Hippocampal formation (tissue), 2 donors: ENCODE measurements at places on chromosomes 1 and 21.

DNA sequence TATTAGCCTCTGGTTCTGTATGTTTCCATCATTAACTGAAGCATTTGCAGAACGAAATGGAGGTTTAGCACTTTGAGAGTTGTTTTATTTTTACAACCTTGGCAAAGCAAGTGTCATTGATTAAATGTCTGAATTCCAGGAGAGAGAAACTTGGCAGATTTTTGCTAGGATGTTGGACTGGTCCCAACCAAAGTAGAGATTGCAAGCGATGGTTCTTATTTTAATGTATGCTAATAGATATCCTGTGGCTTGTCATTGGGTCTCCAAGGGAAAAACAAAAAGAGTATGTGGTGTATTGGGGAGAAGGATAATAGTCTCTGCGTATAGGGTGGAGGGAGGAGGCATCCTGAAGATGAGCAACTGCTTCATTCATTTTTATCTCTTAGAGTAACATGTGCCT lies 457.2 kb upstream of the RUNX1 start:
- no peak for DNase-seq

GRCh38 chr1:89355056-89355455 lies 8.8 kb upstream of the GBP6 start:
- no peak for DNase-seq

DNA sequence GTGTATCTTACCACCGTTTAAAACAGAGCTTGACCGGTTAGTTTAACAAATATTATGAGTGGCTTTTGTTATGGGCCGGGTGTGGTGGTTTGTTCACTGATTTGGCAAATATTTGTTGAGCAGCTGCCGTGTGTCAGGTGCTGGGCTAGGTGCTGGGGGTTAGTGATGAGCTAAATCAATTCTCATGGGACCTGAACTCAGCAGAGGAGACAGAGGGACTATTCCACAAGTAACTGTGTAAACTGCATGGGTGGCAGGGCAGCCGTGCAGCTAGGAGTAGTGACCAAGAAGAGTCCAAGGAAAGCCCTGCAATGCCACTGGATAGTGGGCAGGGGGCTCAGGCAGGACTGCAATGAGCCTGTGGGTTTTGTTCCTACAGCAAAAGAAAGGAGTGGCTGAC lies 11.2 kb upstream of the C2CD2 start:
- no peak for DNase-seq

- DNase-seq: no peak
These were observed 4.2 kb upstream of the ANGPTL7 start for GRCh38 chr1:11184973-11185372.

GRCh38 chr1:217181756-217182155 lies 449.1 kb downstream of the GPATCH2 start:
- DNase-seq: no peak

GRCh38 chr1:204232526-204232925 lies 18.7 kb upstream of the GOLT1A start:
- DNase-seq: no peak

DNA sequence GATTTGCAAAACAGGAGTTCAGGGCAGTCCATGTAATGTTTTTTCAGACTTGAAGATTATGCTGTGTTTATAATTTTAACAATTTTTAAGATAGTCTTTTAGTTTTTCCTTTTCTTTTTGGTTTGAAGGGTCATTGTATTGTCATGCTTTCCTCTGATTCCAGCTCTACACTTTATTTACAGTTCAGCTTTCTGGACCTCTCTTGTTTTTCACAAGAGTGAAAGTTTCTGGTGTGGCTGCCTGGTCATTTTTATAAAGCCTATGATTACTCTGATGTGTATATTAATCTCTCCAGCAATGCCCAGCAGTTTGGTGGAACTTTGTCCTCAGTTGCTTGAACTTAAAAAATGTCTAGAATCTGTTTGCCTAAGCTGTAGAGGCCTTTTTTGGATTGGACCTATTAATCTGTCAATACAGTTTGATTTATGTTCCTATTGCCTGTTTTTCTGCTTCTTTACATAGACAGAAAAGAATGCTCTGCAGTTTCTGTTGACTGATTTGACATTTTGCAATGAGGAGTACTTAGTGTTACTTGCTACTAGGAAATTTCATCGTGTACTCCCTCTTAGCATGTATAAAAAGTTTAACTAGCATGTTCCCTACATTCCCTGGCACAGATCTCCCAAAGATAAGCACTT lies 52.2 kb downstream of the XCL2 start:
- DNase-seq: no peak

DNA sequence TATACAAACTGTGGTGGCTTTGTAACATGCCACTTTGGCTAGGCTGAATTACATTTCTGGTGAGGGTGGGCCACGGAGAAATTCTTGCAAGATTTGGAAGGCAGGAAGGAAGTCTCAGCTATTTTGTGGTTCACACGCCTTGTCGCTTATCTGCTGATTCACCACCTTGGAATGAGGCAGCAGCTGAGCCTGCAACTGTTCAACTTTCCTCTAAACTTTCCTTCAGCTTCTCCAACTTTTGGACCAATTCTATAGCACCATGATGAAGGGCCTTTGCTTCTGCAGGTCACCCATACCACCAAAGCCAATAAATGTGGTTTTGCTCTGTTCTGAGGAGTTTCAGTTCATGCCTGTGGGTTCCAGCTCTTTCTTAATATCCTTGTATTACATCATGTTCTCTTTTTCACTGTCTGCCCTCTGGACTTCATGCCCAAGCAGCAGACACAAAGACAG lies 337.6 kb upstream of the SNX7 start:
- DNase-seq: no peak

- DNase-seq: no peak
These were observed 145.2 kb upstream of the ZNF648 start for GRCh38 chr1:182206626-182207239.

DNA sequence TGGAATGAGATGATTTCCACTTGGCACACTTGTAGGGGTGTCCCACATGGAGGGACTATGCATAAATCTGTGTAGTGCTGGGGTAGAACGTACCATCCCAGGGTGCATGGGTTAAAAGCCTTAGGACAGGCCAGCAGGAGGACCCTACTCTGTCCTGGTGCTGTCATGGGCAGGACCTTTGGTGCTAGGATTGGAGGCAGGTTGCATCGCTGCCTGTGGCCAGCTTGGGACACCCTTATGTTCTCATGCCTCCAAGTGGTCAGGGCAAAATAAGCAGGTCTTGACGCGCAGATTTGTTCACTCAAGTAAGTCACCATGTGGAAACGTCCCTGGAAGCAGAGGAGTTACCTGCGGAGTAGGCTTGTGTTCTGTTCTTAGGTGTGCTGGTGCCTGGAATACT lies 49.5 kb upstream of the RAB3GAP2 start:
- DNase-seq: no peak

DNA sequence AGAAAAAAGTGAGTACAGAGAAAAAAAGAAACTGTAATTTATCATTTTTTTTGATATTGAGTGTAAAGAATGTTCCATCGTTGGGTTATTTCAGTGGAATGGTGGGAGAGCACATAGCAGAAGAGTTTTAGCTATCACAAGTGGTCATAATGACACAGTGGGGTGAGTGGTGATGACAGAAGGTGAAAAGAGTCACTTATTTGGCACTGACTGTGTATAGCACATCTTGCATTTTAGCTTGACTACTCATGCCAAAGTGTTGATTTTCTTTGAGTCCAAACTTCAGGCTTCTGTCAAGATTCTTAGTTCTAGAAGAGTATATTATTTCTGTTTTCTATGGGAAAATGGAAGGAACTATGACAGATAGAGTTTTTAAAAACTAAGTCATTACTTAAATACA lies 261.2 kb downstream of the GRIK1 start:
- no peak for DNase-seq

DNA sequence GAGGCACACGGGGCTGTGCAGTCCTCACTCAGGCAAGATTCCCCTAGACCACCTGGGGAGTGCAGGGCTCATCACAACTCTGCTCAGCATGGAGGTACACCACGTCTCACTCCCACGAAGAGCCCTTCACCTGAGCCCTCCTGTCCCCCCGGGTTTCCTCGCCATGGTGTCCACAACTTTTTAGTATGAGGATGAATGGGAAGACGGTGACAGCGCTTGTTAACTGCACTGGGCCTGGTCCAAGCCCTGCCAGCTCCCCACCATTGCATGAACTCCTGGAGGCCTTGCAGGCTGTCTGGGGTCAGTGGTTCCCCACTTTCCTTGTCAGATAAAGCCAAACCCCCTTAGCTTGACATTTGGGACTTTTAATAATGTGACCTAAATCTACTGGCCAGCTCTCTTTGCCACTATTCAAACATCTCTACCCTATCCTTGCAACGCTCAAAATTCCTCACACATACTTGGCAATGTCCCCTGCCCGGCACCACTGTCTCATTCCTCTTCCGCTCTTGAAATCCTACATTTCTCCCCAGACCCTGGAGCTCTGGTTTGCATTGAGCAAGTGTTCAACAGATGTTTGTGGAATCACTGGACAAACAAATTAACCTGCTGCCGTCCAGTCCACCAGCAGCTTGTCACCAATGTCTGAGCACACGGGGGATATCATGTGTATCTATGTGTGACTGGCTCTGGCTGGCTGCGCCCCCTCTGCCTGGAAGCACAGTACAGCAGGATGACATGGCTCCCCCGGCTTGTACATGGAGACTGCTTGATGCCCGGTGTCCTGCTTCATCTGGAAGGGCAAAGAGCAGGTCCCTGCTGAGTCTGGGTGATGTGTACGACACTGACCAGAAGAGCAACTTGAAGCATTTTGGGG lies 11.2 kb downstream of the TMEM9 start:
- DNase-seq: no peak
